CD4-positive, alpha-beta T cell treated with Interleukin-4 for 1 hour (primary cell): ENCODE measurements at places on chromosomes 4 and X.
A peak's percentile ranks its signal among the peaks of the same experiment; 100 is the strongest.

GRCh38 chr4:1090465-1091440, 22.6 kb downstream of the RNF212 start:
- no peak for DNase-seq

DNA sequence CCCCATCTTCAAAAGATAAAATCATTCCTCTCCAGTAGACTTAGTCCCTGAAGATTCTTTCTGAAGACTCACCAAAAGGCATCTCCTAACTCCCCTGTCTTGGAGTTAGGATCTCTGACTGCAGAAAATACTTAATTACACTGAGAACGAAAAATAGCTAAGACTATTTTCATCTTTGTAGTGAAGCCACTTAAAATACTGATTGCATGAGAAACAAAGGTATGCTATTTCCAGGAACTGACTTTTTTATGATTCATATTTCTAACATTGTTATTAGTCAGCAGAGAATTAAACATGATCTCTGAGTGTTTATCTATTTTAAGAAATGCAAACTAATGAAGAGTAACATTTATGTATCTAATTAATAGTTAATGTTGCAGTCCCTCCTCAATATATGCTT, 71.8 kb upstream of the NR3C2 start:
- no peak for DNase-seq

DNA sequence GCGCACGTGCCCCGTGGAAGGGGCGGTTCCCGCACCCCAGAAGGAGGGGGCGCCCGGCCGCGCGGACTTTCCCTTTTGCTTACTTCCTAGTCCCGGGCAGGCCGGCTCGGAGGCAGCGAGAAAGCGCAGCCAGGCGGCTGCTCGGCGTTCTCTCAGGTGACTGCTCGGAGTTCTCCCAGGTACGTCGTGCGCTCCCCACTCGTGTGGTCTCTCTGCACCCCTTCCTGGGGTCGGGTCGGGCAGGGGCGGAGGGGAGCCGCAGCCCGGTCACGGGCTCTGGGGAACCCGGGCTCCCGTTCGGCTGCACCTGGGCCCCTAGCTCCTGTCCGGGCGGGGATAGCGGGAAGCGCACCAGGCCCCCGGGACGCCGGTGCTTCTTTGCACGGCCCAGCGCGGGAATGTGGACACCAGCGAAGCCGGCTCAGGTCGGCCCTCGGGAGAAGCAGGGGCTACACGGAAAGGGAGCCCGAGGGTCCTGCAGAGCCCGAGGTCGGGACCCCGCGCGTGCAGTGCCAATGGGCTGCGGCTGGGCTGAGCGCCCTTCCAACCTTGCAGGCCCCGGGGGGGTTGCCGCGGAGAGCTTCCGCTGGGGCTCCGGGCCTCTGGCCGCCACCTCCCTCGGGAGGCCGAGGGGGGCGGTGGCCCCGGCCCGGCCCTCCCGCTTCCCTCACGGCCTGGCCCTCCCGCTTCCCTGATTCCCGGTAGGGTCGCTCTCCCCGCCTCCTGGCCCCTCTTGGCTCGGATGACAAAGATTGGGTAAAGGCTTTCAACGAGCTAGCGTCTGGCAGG, at the start of gene TLR2:
TSS of gene TLR2 (plus strand) at position 99 of the 789 bp plus-strand sequence. CDS start 18,628 bp downstream, outside the sequence.
- peak; percentile 61 for DNase-seq

- DNase-seq = no peak
Observed at GRCh38 chrX:148874636-148875246, 374.3 kb downstream of the AFF2 start.

GRCh38 chr4:47642191-47642830, 157.2 kb downstream of the ATP10D start:
- no peak for DNase-seq

- DNase-seq = no peak
Observed at GRCh38 chr4:152559641-152560040, 23.7 kb upstream of the FBXW7 start.

GRCh38 chr4:10891866-10892265, 207.3 kb upstream of the CLNK start:
- no peak for DNase-seq

GRCh38 chr4:114727461-114727860, 128.9 kb downstream of the UGT8 start:
- DNase-seq = no peak

DNA sequence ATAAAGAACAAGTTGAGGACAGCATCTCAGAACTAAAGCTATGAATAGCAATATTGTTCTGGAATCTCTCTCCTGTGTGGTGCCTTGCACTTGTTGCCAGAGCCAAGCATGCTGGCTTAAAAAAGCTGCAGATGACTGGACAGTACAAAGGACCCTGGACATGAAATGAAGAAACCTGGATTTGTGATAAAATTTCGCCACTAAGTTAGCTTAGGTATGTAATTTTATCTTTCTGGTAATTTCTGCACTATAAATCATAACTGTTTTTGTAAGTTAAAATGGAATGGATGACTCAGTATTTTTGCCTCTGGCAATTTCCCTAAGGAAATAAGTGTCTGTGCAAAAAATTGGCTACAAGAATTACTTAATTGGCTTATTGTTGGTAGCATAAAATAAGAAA, 317.2 kb downstream of the CAMK2D start:
- DNase-seq = no peak

- DNase-seq = no peak
Observed at GRCh38 chrX:24774650-24775049, 80.9 kb downstream of the POLA1 start.

DNA sequence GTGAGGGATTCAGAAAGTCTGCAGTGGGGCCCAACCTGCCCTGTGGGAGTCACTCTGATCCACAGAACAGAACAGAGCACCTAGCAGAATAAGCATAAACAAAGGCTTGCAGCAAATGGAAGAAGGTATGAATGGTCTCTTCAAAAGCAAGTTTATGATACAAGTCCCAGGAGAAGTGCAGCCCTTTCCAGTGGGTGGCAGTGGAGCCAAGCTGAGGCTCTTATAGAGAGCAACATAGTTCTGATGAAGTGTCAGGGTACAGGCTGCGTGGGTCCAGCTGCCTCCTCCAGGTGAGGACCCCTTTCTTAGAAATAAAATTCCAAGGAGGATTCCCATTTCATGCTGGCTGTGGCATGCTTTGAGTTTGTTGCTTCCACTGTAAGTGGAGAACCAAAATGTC, 88.8 kb upstream of the PAK3 start:
- no peak for DNase-seq

GRCh38 chr4:173506597-173507211, 23.3 kb downstream of the HAND2 start:
- DNase-seq = no peak

- no peak for DNase-seq
Observed at GRCh38 chrX:19005909-19006308, 22.0 kb upstream of the PHKA2 start.

DNA sequence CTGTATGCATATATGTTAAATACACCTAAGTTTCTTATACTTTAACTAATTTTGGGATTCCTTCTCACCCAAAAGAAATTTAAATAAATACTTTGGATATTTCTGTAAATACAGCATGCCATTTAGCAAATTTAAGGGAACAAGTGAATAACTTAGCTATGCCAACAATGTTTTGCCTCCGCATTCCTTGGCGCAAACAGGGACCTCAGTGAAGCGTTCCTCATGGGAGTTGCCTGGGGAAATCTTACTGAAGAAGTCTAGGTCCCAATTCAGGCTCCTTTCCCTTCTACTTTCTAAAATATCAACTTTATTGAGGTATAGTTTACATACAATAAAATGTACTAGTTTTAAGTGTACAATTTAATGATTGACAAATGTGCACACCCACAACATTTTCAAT, 25.0 kb downstream of the COL4A5 start:
- DNase-seq = no peak

DNA sequence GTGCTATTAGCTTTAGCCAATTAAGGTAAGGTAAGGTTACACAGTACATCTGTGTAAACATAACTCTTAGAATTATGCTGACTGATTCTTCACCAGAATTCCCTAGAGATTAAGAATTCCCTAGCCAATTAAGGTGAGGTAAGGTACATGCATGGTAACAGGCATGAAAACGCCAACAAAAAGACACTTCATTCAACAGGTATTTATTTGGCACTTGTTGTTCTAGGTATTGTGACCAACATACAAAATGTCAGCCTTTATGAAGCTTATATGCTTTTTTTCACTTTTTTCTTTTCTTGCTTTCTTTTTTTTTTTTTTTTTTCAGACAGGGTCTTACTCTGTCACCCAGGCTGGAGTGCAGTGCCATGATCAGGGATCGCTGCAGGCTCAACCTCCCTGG, 47.2 kb downstream of the EDNRA start:
- DNase-seq = no peak

DNA sequence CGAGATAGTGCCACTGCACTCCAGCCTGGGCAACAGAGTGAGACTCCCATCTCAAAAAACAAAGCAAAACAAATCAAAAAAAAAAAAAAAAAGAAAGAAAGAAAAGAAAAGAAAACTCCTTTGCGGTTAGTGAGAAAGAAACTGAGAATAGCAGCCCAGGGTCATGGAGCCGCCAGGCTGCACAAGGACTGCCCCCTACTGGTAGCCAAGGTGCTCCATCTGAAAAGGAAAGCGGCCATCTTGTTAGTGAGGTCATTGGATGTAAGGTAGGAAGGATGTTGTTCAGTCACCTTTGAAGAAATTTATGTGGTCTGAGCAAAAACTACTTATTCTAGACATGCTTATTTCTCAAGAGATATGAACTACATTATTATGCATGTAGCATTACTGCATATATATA, 660.6 kb upstream of the TENM3 start:
- DNase-seq = no peak

DNA sequence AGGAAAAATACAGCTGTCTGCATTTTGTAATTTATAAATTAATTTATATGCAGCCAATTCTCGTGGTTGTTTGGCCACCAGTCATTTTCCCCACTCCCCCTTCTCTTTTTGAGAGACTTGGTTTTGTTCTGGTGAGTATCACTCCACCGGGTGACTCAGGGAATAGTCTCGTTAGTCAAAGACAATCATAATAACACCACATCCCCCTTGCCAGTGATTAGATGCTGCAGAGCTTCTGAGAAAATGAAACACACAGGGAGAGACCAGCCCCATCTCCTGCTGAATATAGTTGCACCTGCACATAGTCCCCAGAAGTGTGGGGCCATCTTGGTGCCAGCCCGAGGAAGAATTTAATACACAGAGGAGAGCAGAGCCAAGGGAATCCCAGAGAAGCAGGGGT, 8.0 kb upstream of the FNIP2 start:
- DNase-seq = no peak

DNA sequence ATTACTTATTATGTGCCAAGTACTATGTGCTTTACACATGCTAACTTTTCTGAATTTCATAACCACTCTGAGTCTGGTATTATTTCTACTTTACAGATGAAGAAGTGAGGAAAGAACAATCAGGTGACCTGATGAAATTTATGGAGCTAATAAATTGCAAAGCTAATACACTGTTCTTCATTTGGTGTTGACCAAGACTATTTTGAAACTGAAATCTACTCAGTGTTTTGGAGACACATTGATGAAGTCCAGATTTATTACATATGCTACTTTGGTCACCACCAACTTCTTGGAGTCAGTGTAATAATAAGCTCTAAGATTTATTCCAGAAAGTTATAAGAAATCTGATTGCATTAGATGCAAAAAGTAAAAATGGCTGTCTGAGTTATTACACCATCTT, 637.9 kb downstream of the FAT4 start:
- DNase-seq = no peak

- no peak for DNase-seq
Observed at GRCh38 chr4:141458501-141458900, 177.9 kb upstream of the IL15 start.

DNA sequence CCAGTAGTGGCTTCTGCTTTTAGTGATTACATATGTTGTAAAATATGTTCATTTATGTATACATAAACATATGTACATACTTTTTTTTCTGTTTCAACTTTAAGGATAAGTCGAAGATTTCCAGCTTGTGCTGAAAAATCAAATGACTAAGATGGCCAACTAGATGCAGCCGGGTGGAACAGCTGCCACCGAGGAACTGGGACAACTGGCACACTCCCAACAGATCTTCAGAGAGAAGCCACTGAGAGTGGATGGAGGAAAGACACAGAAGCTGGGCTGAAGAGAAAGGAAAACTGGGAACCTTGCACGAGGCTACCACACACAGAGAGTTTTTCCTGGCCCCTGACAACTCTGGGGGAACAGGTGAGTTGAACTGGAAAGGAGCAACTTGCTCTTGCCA, 207.5 kb downstream of the FAM47B start:
- DNase-seq = no peak

- no peak for DNase-seq
Observed at GRCh38 chr4:154184238-154184637, 307.4 kb downstream of the DCHS2 start.

DNA sequence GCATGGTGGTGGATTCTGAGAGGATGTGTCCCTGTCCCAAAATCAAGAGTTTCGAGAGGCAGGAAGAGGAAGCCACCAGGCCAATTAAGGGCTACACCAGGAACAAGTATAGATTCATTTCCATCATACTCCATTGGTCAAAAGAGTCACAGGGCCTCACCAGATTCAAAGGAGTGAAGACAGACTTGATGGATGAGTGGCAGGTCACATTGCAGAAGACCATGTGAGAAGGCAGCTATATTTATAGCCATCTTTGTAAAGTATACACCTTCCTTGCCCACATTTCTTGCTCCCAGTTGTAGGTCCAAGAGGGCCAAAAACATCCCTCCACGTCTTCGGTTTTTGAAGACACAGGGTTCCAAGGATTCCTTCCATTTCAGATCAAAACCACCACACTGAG, 406.0 kb downstream of the BCOR start:
- DNase-seq = no peak

- no peak for DNase-seq
Observed at GRCh38 chr4:8033829-8034528, 94.3 kb upstream of the AFAP1 start.

DNA sequence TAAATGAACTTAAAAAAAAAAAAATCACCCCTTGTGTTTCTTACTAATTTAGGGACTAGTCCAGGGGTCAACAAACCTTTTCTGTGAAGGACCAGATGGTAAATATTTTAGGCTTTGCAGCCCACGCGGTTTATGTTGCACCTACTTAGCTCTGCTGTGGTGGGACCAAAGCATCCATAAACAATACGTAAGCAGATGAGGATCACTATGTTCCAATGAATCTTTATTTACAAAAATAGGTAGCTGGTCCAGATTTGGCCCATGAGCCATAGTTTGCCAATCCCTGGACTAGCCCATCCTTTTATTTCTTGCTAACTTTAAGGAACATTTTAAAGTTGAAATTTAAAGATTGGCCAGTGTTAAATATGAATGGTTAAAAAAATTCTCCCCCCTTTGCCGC, 95.3 kb downstream of the AFF1 start:
- DNase-seq = no peak

- no peak for DNase-seq
Observed at GRCh38 chrX:51614353-51615012, 4.2 kb downstream of the CENPVL3 start.

- no peak for DNase-seq
Observed at GRCh38 chr4:132299841-132300240, 849.3 kb upstream of the PCDH10 start.

- no peak for DNase-seq
Observed at GRCh38 chr4:180512801-180513475, 1730.3 kb upstream of the TENM3 start.

GRCh38 chr4:7055990-7056325, 11.9 kb downstream of the GRPEL1 start:
- no peak for DNase-seq

GRCh38 chrX:51878056-51878455, 15.4 kb upstream of the MAGED1 start:
- no peak for DNase-seq

GRCh38 chr4:112765317-112765974, 128.5 kb downstream of the LARP7 start:
- DNase-seq = peak; percentile 22

GRCh38 chrX:68983004-68983857, 154.4 kb downstream of the EFNB1 start:
- DNase-seq = no peak
